ENCODE measurements at places on chromosomes 16 and 17.

DNA sequence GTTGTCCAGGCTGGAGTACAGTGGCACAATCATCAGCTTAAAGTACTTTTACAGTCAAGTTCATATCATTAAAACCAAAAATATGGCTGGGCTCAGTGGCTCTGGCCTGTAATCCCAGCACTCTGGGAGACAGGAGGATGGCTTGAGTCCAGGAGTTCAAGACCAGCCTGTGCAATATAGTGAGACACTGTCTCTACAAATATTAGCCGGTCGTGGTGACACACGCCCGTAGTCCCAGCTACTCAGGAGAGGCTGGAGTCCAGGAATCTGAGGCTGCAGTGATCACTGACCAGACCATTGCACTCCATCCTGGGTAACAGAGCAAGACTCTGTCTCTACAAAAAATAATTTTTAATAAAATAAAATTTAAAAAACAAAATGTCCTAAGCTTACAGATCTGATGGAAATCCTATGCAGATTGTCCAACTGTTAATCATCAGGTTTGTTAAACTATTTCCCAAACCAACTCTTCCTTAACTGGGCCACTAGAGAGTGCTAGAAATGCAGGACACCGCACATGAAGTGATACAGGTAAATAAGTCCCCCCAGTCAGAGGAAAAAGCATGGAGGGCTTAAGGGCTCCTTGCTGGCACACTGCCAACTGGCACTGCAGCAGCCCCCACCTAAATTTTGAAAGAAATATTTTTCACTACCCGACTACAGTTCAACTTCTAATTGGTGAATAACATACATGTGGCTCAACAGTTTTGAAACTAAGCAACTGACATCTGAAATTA lies 2.8 kb downstream of the USP22 start:
- H3K36me3 ChIP-seq: no peaks in the 10 kb centered on the region
- no peak for DNase-seq
- no peak overlapping the region for H3K4me3 ChIP-seq
- H3K27ac ChIP-seq: no peak overlapping the region
- peaks cover 54% of the 10 kb centered on the region for H3K4me1 ChIP-seq

DNA sequence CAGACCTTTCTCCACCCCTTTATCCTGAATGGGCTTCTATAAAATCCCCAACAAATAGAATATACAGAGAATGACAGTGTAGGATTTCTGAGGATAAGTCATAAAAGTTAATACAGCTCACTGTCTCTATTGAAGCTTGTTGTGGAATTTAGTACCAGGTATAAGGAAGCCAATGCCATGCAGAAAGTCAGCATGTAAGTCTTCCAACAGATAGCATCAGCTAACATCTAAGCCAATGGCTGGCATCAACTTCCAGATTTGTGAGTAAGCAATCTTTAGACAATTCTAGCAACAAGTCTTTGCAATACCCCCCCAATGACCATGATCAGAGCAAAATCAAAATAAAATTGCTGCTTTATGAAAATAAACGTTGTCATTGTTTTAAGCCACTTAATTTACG lies 22.5 kb upstream of the LRRC37A3 start:
- H3K27me3 ChIP-seq: no peaks in the 10 kb centered on the region
- H3K27ac ChIP-seq: no peak overlapping the region
- no peaks in the 10 kb centered on the region for H3K36me3 ChIP-seq
- no peak overlapping the region for H3K4me3 ChIP-seq

GRCh38 chr17:63498626-63499195 lies 21.9 kb downstream of the ACE start:
- no peaks in the 10 kb centered on the region for H3K36me3 ChIP-seq
- H3K4me3 ChIP-seq: no peak overlapping the region
- no peak for DNase-seq
- H3K4me1 ChIP-seq: no peaks in the 10 kb centered on the region

- no peaks in the 10 kb centered on the region for H3K27me3 ChIP-seq
- H3K4me1 ChIP-seq: no peaks in the 10 kb centered on the region
- no peak overlapping the region for H3K4me3 ChIP-seq
- no peak overlapping the region for H3K27ac ChIP-seq
Observed at GRCh38 chr16:88927010-88927409, 50.0 kb downstream of the CBFA2T3 start.

- peaks cover 69% of the 10 kb centered on the region for H3K36me3 ChIP-seq
- no peaks in the 10 kb centered on the region for H3K27me3 ChIP-seq
- no peak overlapping the region for H3K27ac ChIP-seq
- no peaks in the 10 kb centered on the region for H3K4me1 ChIP-seq
- H3K4me3 ChIP-seq: no peak overlapping the region
- DNase-seq: no peak
Observed at GRCh38 chr16:84059111-84059510, 16.5 kb upstream of the SLC38A8 start.

DNA sequence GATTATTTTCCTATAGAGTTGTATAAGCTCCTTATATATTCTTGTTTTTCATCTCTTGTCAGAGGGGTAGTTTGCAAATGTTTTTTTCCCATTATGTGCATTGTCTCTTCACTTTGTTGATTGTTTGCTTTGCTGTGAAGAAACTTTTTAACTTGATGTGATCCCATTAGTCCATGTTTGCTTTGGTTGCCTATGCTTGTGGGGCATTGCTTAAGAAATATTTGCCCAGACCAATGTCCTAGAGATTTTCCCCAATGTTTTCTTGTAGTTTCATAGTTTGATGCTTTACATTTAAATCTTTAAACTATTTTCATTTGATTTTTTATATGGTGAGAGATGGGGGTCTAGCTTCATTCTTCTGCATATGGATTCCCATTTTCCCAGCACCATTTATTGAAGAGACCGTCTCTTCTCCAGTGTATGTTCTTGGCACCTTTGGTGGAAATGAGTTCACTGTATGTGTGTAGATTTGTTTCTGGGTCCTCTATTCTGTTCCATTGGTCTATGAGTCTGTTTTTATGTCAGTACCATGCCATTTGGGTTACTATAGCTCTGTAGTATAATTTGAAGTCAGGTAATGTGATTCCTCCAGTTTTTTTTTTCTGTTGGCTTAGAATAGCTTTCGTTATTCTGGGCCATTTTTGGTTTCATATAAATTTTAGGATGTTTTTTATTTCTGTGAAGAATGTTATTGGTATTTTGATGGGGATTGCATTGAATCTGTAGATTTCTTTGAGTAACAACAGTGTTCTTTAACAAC lies 165.8 kb downstream of the ABCA8 start:
- H3K36me3 ChIP-seq: no peaks in the 10 kb centered on the region
- H3K27ac ChIP-seq: no peak overlapping the region
- no peak for DNase-seq
- H3K4me1 ChIP-seq: no peaks in the 10 kb centered on the region
- no peaks in the 10 kb centered on the region for H3K27me3 ChIP-seq
- no peak overlapping the region for H3K4me3 ChIP-seq

GRCh38 chr17:72687886-72688285 lies 404.6 kb downstream of the SLC39A11 start:
- H3K36me3 ChIP-seq: no peaks in the 10 kb centered on the region
- DNase-seq: no peak
- no peak overlapping the region for H3K27ac ChIP-seq
- no peak overlapping the region for H3K4me3 ChIP-seq
- no peaks in the 10 kb centered on the region for H3K4me1 ChIP-seq

DNA sequence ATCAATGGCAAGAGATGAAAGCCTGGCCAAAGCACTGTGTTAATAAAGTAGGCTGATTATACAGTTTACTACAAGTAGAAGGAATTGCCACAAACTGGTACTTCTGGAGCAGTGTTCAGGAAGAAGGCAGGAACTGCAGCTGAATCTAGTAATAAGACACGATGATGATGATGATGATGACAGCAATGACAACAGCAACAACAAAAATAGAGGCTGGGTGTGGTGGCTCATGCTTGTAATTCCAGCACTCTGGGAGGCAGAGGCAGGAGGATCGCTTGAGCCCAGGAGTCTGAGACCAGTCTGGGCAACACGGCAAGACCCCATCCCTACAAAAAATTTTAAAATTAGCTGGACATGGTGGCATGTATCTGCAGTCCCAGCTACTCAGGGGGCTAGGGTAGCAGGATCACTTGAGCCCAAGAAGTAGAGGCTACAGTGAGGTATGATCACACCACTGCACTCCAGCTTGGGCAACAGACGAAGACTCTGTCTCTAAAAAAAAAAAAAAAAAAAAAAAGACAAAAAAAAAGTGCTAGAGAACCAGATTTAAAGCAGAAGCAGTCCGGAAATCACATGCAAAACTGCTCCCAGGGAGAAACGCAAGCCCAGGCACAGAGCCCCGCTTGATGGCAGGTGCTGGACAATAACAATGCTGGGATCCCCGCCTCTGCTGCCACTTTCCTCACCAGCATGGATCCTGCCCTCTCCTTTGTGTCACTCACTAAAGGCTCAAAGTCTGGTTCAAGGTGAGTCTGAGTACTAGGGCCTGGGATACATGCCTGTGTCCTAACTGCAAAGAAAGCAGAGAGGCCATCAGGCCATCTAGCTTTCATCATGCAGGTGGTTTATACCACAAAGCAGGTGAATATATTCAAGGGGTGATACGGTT lies 44.8 kb downstream of the CPPED1 start:
- no peaks in the 10 kb centered on the region for H3K4me1 ChIP-seq
- no peaks in the 10 kb centered on the region for H3K27me3 ChIP-seq
- no peak overlapping the region for H3K27ac ChIP-seq

DNA sequence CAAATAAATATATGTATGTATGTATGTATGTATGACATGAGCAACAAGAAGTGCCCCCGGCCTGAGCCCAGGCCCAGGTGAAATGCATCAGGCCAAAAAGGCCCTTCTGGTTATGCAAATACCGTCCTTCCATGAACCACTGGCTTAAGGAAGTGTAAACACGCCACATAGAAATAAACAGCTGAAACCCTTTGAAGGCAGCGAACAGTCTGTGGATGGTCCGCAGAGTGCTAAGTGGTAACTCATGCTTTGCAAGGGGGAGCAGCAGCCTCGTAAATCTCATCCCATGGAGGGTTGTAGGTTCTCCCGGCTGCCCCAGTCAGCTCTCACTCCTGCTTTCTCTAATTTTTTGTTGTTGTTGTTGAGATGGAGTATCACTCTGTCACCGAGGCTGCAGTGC lies 36.7 kb downstream of the COTL1 start:
- DNase-seq: no peak
- H3K27me3 ChIP-seq: no peaks in the 10 kb centered on the region
- no peak overlapping the region for H3K27ac ChIP-seq
- no peak overlapping the region for H3K4me3 ChIP-seq

DNA sequence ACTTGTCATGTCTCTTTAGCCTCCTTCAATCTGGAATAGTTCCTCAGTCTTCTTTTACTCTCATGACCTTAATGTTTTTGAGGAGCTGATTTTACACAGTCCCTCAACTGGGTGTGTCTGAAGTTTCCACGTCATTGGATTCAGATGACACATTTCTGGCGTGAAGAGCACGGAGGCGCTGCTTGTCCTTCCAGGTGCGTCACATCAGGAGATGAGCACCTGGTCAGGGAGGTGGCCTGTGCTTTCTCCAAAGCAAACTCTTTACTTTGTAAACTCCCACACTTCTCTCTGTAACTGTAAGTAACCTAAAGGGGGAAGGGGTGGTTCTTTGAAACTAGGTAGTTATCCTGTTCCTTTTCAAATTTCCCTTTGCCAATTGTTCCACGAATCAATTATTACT lies 52.5 kb upstream of the MNT start:
- H3K4me3 ChIP-seq: no peak overlapping the region
- no peaks in the 10 kb centered on the region for H3K36me3 ChIP-seq
- H3K4me1 ChIP-seq: no peaks in the 10 kb centered on the region

GRCh38 chr17:82845163-82845807 lies 5.5 kb upstream of the ZNF750 start:
- no peaks in the 10 kb centered on the region for H3K36me3 ChIP-seq
- no peak overlapping the region for H3K27ac ChIP-seq
- DNase-seq: no peak
- H3K27me3 ChIP-seq: no peaks in the 10 kb centered on the region
- H3K4me3 ChIP-seq: no peak overlapping the region

DNA sequence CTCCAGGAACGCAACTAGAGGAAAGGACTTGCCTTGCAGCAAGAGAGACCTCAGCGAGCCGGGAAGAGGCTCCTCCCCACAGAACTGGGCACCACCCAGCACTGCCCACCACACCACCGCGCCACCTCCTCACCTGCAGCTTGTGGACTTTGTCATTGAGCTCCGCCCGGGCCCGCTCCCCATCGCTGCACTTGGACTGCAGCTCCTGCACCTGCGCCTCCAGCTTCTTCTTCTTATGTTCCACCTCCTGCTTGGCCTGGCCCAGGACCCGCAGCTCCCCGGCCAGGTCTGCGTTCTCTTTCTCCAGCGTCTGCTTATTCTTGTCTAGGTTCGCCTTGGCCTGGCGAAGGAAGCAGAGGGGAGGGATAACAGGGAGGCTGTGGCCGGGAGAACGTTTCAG lies 76.7 kb downstream of the NDE1 start:
- H3K36me3 ChIP-seq: peaks cover 6% of the 10 kb centered on the region
- DNase-seq: no peak
- H3K4me1 ChIP-seq: no peaks in the 10 kb centered on the region

DNA sequence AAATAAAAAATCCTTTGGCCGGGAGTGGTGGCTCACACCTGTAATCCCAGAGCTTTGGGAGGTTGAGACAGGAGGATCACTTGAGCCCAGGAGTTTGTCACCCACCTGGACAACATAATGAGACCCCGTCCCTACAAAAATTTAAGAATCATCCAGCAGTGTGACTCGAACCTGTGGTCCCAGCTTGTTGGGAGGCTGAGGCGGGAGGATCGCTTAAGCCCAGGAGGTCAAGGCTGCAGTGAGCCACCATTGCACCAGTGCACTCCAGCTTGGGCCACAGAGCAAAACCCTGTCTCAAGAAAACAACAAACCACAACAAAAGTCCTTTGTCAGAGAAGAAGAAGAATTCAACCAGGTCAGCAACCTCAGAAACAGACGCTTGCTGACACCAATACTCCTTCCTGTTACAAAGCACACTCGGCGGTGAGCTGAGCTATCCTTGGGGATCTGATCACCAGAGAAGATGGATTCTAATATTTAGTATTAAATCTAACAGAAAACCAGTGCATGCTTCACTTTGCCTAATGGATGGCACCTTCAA lies 12.9 kb upstream of the PVALEF start:
- no peaks in the 10 kb centered on the region for H3K27me3 ChIP-seq
- no peak overlapping the region for H3K4me3 ChIP-seq
- DNase-seq: no peak
- no peak overlapping the region for H3K27ac ChIP-seq
- no peaks in the 10 kb centered on the region for H3K36me3 ChIP-seq

GRCh38 chr17:50953831-50954601 lies 87.9 kb upstream of the TOB1 start:
- H3K27ac ChIP-seq: no peak overlapping the region
- no peaks in the 10 kb centered on the region for H3K36me3 ChIP-seq
- no peak for DNase-seq
- H3K4me3 ChIP-seq: no peak overlapping the region
- H3K27me3 ChIP-seq: no peaks in the 10 kb centered on the region

GRCh38 chr17:42354956-42355843 lies 33.0 kb downstream of the STAT3 start:
- DNase-seq: no peak
- H3K27me3 ChIP-seq: no peaks in the 10 kb centered on the region
- H3K4me1 ChIP-seq: peaks cover 8% of the 10 kb centered on the region
- H3K27ac ChIP-seq: no peak overlapping the region

Measured in CD8-positive, alpha-beta memory T cell (primary cell).